ENCODE measurements at places on chromosomes 5 and 9.

DNA sequence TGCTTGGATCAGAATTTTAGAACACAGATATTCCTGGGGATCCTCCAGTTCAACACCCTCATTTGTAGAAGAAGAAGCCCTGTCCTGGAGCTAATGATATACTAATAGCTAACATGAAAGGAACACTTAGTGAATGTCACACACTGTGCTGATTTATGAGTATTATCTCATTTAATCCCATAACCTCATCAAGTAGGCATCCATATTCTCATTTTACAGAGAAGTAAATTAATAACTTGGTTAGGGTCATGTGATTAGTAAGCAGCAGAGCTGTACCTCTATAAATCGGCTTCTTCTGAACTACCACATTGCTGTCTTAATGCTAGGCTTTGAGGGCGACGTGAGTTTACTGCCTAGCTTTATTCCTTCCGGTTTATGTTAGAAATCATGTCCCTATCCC, 6.0 kb downstream of the TTC23L start:
- DNase-seq, result no peak

- no peak for DNase-seq
Observed at GRCh38 chr9:107175041-107175440, 108.0 kb upstream of the RAD23B start.

GRCh38 chr9:19914044-19914443, 125.2 kb upstream of the SLC24A2 start:
- no peak for DNase-seq

DNA sequence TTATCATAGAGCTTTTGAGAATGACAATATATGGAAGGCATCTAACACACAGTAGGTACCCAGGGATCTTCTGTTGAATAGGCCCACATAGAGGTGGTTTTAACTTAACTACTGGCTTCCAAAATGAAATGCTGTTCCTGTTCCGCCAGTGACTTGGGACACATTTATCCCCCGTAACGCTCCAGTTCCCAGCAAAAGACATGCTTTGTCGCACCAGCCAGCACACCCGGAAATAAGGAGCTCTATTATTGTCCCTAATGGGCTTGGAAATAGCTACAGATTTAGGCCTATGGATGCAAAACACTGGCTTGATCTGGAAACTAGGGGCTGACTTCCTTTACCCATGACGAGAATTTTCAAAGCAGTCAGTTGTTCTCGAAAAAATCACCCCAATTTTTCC, 45.9 kb upstream of the C5orf58 start:
- DNase-seq, result no peak

GRCh38 chr5:55959208-55959607, 35.6 kb downstream of the IL6ST start:
- DNase-seq, result no peak

DNA sequence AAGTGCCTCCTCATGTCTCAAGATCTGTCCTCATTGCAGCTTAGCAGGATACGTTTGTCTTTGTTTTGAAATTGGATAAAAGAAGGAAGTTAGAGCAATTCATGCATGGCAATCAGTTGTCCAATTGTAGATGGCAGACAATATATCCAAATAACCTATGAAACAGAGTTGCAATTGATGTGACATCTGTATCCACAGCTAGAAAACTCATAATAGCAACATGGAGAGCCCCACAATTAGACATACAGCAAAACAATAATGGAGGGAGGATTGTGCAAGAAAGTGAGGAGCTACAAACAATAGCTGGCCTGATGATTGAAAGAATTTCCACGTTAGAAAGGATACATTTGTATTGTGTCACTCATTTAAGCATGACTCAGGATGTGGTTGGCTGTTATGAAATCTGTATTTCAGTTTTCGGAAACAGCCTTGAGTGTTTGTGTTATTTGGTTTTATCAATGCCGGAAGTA, 132.0 kb downstream of the FAM174A start:
- DNase-seq, result no peak

- no peak for DNase-seq
Observed at GRCh38 chr9:110967196-110967595, 71.1 kb downstream of the LPAR1 start.

DNA sequence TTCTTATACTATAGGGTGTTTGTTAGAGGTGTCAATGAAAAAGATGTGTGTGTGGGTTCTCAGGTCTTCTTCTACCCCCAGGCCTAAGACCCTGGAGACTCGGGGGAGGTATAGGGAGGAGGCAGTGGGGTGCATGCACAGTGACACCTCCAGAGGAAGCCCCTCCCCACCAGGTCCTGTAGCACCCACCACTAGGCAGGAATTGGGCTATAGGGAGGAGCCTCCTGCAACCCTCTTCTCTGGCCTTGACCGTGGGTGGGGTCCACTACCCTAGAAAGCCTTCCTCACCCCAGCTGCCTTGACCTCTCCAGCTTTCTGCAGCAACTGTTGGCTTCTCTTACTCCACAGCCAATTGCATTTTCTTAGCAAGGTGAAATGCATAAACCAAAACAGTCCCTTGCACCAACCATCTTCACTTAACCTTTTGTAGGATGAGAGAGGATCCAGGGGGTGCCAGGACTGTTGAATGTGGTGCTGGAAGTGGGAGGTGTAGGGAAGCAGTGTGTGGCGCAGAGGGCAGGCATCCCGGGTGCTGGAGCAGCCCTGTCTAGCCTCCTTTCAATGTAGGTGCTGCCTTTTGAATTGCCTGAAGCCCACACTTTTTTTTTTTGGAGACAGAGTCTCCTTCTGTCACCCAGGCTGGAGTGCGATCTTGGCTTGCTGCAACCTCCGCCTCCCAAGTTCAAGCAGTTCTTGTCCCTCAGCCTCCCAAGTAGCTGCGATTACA, 128.5 kb downstream of the RGS3 start:
- DNase-seq, result no peak

DNA sequence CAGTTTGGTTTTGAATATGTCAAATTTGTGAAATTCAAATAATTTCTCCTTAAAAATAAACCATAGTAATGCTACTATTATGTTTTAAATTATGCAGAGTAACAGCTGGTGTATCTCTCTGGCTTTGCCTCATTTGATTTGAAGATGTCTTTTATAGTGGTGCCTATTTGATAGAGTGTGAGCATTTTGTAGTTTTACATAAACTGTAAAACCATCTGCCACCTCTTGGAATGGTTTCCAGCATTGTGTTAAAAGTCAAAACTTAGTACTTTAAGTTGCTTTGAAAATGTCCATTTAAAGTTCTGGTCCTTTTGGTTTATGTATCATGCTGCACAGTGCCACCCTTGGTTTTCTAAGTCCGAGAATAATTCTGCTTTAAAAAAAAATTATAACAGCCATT, 15.6 kb downstream of the PRDM6 start:
- DNase-seq, result no peak

DNA sequence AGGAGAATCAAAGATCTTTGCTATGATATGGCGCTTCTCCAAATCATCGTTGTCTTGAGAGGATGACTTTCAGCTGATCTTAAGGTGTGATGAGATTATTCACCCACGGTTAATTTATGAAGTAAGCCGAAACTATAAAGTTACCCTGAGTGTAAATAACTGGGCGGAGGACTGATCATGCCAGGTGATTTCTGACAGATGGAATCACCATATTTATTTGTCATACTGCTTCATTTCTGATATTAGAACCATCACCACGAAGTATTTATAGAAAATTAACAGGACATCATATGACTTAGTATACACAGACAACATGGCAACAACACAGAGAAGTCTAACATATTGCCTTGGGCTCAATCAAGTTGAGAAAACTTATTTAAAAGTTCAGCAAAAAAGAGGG, 601.9 kb downstream of the RAB3C start:
- DNase-seq, result no peak

DNA sequence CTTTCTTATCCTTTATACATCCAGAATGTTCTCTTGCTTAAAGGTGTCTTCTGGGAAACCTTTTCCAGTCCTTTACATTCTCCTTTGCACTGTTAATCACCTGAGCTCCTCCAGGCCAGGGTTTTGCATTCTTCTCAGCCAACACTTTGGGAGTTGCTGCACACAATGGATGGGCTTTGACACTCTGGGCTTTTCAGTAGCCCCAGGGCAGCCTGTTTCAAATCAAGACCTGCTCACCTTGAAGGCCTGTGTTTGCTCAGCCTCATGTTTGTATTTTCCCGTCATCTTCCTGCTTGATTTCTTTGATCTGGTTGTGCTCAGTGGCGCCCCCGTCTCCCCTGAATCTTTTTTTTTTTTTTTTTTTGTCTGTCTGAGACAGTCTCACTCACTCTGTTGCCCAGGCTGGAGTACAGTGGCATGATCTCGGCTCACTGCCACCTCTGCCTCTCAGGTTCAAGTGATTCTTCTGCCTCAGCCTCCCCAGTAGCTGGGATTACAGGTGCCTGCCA, 41.0 kb downstream of the DMRT1 start:
- DNase-seq, result no peak

- DNase-seq, result no peak
Observed at GRCh38 chr5:28580616-28581015, 1542.2 kb upstream of the CDH9 start.

GRCh38 chr9:93949694-93950449, 5.3 kb downstream of the BARX1 start:
- no peak for DNase-seq

DNA sequence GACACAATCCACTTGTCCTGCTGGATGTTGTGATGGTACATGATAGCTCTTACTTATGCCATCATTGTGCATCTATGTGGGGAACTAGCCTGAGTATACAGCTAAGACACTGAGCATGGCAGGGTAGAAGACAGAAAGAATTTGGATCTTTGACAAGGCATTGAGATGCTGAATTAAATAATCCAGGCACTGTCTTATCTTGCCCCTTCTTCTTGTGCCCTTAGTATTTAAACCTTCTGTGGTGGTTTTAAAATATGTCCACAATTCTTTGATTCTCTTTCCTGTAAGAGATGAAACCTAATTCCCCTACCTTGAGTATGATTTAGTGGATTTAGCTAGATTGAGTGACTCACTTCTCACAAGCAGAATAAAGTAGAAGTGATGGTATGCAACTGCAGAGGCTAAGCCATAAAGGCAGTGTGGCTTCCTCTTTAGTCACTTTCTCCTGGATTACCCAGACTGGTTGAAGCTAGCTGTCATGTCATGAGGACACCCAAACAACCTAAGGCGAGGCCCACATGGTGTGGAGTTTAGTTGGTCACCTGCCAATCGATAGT, 174.0 kb upstream of the NREP start:
- DNase-seq, result no peak

DNA sequence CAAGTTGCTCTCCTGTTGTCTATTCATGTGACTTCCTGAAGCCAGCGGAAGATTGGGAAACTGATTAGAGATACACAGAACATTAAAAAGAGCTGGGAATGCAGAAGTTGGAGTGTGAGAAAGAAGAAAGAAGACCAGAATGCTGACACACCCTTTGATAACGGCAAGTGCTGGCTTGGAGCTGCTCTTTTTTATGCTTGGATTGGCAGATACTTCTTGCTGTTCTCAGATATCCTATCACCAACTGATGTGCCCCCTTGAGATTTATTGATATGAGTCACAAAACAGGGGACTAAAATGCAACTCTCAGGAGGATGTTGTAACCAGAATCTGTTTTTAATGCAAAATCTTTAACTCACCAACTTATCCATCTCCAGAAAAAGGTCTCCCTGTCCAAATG, 56.0 kb upstream of the ASTN2 start:
- no peak for DNase-seq

DNA sequence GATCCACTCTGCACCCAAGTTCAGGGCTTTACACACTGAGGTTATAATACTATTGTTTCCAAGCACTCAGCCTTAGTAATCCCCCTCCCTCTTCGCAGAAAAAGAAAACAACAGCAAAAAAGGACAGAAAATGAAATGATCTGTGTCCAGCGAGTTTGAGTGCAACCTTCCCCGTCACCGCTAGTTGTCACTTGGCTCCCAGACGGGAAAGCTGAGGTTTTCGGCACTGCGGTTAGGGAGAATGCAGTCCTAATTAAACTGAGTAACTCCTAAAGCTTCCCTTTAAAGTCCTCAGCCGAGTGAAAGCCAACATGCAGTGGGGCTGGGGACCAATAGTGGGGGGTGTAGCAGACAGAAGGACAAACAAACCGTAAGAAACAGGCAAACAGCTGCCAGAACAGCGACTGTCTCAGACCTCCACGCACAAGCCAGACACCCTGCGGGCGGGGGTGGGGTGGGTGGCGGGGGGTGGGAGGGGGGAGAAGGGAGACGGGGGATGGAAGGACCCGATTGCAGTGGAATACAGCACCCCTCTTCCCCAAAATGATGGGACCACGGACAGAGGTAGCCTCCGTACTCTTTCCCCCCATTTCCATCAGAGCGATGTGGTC, 680 bp downstream of the GLRA1 start:
- DNase-seq, result no peak

- no peak for DNase-seq
Observed at GRCh38 chr9:70135176-70135575, 91.5 kb downstream of the MAMDC2 start.

All from MM.1S (cell line).